Fibroblast of skin of left biceps (primary cell): ENCODE measurements at places on chromosomes 1 and 21.

GRCh38 chr1:6445062-6445763 is 20.6 kb downstream of the ESPN start:
- DNase-seq: no peak

DNA sequence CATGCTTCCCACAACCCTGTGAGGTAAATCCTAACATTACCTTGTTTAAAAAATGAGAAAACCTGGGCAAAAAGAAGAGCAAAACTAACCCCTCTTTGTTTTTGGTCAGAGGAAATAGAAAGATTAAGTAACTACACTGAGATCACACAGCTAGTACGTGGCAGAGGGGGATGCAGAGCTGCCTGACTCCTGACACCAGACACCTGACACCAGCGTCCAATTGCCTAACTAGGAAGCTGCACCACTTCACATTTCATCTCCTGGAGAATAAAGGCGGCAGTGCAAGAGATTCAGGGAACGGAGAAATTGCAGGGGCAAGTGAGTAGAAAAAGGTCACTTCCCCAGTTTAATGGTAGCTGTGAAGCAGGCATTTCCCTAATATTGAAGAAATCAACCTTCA is 229.3 kb upstream of the PTBP2 start:
- no peak for DNase-seq

GRCh38 chr1:61152066-61152465 is 69.7 kb downstream of the NFIA start:
- no peak for DNase-seq

DNA sequence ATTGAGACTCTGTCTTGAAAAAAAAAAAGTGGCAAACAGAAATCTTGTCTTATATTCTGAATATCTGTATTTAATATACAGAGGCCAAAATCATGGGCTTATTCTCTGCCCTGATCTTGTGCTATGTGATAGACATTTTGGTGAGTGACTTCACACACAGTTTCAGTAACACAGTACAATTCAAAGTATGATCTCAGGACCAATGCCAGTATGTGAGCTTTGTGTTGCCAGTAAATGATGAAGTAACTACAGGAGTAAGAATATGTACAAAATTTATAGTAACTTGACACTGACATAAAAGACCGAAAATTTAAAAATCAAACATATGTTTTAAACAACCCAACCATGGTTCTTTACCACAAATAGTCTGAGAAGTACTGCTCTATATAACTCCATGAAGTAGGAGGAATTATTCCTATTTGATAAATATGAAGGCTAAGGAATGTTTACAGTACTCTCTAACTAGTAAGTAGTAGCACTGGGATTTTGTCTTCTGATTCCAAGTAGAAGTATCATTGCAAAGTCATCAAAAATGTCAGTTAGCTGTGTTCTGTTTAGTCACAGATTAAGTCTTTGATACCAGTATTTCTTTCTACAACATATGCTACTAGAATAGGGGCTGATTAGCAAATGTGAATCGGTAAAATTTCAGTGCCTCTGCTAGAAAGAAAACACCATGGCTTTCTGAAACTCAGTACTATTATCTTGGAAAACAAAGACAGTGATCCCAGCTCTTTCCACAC is 25.3 kb downstream of the DPH5 start:
- no peak for DNase-seq

DNA sequence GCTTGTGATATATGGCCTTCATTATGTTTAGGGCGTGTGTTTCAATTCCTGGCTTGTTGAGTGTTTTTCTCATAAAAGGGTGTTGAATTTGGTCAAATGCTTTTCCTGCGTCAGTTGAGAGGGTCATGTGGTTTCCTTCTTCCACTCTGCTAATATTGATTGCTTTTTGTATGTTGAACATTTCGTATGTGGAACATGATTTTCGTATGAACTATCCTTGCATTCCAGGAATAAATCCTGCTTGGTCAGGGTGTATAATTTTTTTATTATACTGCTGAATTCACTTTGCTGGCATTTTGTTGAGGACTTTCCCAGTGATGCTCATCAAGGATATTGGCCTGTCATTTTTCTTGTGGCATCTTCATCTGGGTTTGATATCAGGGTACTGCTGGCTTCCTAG is 4.7 kb upstream of the ATAD3A start:
- DNase-seq: no peak

DNA sequence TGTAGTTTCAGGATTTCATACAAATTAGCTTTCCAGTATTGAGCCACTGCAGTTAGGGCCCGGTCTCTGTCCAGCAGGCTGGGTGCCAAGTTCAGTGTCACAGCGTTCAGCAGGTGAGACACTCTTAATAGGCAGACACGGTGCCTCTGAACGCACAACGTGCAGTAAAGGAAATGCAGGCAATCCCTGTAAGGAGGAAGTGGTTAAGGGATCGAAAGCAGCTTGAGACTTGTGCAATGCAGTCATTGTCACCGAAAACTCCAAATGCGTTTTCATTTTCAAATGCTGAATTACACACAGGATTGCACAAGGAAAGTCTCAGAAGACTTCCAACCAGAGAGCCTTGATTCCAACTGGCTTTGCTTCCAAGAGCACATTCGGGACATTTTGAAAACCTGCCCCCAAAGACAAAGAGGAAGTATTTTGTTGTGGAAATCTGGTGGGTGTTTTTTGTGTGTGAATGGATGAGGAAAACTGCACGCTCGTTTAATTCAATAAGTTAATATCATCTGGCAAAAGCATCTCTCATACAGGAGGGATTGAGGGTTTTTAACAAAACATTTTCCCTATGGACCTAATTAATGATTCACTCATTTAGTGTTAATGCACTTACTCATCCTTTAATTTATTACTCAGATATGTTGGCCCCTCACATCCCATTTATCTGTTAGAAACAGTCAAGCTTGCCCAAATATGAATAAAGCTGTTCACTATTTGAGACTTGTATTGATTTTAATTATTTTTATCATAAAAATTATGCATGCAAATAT is 61.6 kb downstream of the PTGS2 start:
- peak; percentile 52 for DNase-seq

DNA sequence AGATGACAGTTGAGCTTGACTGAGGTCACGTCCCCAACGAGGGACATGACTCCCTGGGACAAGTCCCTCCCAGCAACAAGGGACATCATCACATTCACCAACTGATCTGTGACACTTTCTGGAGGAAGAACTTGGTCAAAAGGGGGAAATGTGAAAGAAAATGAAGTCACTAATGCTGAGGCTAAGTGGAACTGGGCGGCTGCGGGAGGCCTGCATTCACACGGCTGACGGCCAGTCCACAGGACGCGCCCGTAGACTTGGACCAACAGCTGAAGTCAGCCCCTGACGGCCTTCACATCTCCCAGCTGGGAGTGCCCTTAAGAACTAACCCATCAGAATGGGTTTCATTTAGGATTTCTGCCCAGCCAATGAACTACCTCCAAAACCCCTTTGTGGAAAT is 26.6 kb downstream of the POFUT2 start:
- DNase-seq: no peak

DNA sequence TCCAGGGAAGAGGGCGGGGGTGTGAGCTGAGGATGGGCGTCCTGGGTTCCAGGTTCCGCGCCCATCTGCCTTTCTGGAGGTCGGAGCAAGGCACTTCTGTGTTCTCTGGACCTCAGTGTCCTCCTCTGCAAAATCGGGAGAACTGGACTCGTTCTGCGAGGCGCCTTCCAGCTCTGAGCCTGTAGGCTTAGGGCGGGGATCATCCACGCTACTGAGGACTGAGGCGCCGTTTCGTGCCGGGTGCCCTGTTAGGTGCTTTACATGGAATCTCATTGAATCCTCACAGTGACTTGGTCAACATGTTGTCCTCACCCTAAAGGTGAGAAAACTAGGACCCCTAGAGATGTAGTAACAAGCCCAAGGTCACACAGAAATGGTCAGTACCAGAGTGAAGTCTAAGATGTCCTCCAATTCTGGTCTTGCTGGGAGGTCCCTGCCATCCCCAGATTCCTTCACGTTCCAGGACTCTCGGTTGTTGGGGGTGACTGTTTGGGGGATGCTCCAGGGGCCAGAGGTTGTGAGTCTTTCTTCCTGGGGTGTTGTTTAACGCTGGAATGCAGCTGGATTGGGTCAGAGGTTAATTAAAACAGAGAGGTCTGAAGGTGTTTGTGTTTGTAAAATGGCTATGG is 677 bp downstream of the PRKAA2 start:
- no peak for DNase-seq

- no peak for DNase-seq
These were observed 2.9 kb upstream of the NFASC start for GRCh38 chr1:204867666-204868339.

DNA sequence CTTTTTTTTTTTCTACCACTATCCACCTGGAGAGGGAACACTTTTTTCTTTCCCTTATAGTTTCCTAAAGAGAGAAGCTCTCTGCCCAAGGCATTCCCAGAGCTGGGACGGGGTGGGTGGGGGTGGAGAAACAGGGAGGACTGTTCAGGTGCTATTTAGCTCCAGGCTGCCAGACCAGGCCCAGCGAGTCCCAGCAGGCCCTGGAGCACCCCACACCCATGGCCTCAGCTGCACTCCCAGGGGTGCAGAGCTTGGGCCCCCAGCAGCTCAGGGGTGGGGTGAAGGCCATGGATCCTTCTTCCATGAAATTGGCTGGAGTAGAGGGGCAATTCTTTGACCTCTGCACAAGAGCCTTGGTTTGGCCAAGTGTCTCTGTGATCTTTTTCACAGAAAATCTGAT is 4.1 kb downstream of the ETV3L start:
- no peak for DNase-seq

- DNase-seq: no peak
These were observed 16.5 kb downstream of the DYRK1A start for GRCh38 chr21:37383086-37383485.

- no peak for DNase-seq
These were observed 20.7 kb upstream of the IKBKE start for GRCh38 chr1:206449565-206449964.

DNA sequence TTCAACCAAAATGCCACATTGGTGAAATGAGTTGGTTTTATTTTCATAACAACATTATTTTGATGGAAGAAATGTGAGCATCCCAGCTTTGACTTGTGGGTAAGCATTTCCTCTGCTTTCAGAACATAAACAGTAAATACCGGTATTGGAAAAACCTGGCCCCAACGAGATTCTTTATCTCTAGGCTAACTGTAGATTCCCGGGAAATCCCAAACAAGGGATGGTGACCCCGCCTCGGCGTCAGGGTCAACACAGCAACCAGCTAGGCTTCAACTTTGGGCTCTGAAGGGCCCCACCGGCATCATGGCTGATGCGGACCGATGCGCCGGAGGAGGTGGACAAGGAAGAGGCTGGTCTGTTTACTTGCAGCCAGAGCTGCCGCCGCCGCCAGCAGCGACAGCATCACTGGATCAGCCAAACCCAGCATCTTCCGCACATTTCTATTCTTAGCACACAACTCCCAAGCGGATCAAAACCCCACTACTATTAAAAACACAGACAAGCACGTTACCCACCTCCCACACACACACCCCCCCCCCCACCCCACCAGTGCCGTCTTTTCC is 1.1 kb downstream of the AKT3 start:
- DNase-seq: no peak

DNA sequence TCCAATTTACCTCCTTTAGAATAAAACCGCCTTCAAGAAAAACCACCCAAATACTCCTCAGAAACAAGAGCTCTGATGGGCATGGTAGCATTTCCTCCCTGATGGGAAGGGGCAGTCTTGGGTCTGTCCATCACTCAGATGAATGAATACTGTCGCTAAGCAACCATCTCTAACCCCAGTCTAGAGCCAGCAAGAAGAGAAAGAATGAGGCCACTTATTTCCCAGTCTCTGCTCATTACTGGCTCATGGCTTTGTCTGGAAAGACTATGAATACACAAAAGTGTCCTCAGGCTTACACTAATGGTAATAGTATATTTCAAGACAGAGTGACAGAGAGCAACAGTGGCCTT is 51.0 kb upstream of the F3 start:
- DNase-seq: no peak

GRCh38 chr1:3194760-3195479 is 125.9 kb downstream of the PRDM16 start:
- DNase-seq: no peak

DNA sequence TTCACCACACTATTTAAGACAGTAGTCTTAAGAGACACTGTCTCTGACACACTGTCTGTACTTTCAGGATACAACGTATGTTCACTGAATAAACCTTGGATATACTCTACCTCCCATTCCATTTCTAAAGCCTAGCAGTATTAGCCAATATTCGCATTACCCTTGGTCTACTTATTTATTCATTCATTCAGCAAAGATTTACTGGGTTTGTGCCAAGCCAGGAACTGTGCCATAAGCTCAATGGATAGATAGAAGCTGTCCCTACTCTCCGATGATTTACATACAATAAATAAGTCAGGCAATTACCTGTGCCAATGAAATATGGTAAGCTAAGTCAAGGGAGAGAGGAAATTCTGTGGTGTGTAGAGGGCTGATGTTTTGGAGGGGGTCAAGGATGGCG is 195.2 kb upstream of the RAB4A start:
- no peak for DNase-seq

GRCh38 chr21:43020771-43021170 is 46.4 kb downstream of the PKNOX1 start:
- no peak for DNase-seq

- DNase-seq: no peak
These were observed 47.3 kb downstream of the LYPLAL1 start for GRCh38 chr1:219220945-219221344.

GRCh38 chr1:15810073-15810472 is 2.6 kb upstream of the UQCRHL start:
- no peak for DNase-seq

DNA sequence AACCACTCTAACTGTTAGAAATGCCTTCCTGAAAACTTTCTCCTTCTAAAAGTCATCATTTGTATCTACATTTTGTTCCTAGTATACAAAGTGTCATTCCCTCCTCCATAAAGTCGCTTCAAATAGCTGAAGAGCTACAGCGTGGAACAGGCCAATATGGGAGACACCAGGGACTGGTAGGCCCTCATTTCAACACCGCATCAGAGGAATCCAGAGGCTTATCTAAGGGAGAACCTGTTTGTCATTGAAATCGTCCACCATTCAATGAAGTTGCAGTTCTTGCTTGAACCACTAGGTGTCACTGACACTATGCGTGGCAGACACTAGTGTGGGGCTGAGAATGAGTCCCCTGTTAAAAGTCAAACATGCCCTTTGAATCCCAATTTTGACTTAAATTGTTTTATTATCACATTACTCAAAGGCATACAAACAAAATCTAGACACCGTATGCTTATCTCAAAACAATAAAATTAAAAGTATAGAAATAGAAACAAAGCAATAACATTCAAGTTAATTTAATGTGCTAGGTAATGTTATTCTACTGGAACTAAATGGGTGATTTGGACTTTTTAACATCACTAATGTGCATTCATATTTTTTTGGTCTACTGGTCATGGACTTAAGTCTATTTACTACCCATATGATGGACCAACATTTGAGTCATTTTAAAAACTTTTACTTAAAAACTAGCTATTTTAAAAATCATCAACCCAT is 182.3 kb downstream of the FCRL5 start:
- DNase-seq: peak; percentile 11

GRCh38 chr1:95435611-95436010 is 201.6 kb downstream of the RWDD3 start:
- DNase-seq: no peak

GRCh38 chr1:3989465-3989864 is 89.4 kb upstream of the C1orf174 start:
- no peak for DNase-seq
